ENCODE measurements at places on chromosomes 5 and 9.

DNA sequence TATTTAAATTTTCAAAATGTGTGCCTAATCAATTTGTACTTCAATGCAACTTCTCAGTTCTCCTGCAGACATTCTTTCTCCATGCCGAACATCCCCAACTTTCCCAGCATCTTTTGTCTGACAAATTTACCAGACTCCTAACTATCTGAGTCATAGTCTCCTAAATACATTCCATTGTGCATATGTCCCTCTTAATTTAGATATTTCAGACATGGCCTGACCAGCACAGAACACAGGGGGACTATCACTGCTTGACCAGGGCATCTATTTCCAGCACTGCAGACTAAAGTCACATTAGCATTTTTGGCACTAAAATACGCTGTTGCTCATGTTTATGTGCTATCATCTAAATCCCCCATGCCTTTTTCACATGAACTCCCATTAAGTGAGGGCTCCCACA, 71.9 kb downstream of the ITGA1 start:
- no peak for DNase-seq

- no peak for DNase-seq
These were observed 267.3 kb downstream of the IRX1 start for GRCh38 chr5:3862906-3863305.

- peak; percentile 33 for DNase-seq
These were observed 115.4 kb downstream of the RGS3 start for GRCh38 chr9:113578882-113579282.

DNA sequence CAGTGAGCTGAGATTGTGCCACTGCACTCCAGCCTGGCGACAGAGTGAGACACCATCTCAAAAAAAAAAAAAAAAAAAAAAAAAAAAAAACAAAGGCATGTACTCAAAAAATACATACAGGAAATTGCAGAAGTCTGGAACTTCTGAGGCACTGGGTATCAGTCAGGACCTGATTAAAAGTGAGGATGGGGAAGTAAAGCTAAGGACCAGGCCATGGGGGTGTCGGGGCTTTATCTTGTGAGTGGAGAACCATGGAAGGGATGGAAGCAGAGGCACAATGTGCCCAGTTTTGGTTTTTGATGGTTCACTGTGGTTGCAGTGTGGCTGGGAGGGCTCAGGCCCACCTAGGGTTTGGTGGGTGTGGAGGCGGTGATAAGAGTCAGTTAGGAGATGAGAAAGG, 212.7 kb upstream of the PIK3R1 start:
- no peak for DNase-seq

GRCh38 chr5:110807169-110807568, 68.4 kb downstream of the SLC25A46 start:
- DNase-seq, result no peak

GRCh38 chr5:165448753-165449152, 1943.3 kb downstream of the MAT2B start:
- no peak for DNase-seq

DNA sequence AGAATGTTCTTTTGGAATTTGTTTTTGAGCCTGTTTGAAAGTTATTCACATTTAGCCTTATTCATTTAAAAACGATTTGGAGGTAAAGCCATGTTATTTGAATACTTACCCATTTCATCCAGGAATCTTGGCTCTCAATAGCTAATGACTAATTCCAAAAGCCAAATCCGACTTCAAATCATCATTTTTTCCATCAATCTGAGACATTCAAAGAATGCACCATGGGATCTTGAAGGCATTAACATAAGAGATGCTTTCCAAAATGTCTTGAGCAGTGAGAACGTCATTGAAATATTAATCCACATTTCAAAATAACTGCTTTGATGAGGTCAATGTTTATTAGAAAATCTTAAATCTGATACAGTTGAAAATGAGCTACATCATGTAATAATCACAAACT, 617.0 kb upstream of the RORB start:
- DNase-seq, result no peak

DNA sequence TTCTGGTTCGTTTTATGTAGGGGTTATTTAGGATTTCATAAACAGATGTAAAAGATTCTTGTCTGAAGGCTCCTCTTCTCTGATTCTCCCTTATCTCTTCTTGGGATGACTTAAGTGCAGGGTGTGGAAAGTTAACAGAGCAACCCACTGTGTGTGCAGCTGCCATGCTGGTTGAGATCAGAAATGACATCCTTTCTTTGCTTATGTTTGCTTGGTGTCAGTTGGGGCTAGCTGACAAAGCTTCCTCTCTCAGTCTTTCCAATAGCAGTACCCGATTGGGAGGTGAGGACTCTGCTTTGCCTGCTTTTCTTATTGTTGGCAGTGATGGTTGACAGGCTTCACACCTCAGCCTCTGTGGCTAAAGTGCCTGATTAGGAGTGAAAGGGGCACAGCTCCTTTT, 26.5 kb downstream of the OGN start:
- DNase-seq, result no peak

DNA sequence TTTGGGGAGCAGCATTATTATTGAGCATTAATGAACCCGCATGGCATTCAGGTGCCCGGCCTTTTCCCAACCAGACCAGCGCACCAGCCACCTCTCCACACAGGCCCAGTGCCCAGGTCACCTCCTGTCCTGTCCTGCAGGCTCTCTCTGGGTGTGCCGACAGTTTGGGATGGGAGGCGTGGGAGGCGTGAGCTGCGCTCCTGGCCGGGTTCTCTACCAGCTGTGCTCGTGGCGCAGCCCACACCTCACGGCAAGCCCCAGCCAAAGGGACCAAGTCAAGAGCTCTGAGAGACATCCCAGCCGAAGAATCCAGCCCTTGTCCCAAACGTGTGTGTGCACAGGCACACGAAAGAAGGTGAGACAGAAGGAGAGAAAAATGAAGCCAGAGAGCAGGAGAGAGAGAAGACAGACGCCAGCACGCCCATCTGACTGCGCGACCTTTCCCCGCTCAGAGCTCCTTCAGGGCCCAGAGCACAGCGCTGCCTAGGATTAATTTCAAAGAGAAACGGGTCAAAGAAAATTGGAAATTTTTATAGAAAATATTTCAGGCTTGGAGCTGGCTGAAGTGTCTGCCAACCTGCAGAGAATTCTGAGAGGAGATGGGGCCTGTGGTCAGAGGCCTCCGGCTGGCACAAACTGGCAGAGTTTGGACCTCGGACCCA, 81.7 kb downstream of the ADAMTS2 start:
- DNase-seq, result no peak

GRCh38 chr5:67623078-67623477, 426.5 kb upstream of the CD180 start:
- no peak for DNase-seq

GRCh38 chr5:154486427-154486866, 8.4 kb upstream of the HAND1 start:
- no peak for DNase-seq

DNA sequence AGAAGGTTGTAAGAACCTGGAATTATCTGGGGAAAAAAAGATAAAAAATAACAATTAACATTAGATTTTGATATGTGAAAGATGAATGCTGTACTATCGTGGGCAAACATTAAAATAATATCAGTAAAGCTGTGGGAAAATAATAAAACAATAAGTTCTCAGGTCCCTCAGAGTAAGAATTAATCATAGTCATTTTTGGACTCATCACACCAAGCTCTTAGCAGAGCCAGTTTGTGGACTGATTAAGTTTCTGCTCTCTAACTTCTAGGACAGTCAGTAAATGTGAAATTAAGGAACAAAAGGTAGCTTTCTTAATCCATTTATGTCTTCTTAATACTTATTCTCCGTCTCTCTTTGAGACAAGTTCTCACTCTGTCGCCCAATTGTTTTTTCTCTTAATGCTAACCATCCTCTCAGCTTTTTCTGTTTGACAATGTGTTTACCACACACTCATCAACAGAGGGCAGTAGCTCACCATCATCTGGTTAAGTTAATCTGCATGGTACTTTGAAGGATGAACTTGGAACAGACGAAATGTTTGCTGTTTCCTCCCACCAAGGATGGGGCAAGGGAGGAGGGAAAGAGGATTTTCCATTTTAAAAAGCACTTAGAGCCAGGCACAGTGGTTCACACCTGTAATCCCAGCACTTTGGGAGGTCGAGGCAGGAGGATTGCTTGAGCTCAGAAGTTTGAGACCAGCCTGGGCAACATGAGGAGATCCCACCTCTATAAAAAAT, 5.3 kb upstream of the ACO1 start:
- peak; percentile 73 for DNase-seq

DNA sequence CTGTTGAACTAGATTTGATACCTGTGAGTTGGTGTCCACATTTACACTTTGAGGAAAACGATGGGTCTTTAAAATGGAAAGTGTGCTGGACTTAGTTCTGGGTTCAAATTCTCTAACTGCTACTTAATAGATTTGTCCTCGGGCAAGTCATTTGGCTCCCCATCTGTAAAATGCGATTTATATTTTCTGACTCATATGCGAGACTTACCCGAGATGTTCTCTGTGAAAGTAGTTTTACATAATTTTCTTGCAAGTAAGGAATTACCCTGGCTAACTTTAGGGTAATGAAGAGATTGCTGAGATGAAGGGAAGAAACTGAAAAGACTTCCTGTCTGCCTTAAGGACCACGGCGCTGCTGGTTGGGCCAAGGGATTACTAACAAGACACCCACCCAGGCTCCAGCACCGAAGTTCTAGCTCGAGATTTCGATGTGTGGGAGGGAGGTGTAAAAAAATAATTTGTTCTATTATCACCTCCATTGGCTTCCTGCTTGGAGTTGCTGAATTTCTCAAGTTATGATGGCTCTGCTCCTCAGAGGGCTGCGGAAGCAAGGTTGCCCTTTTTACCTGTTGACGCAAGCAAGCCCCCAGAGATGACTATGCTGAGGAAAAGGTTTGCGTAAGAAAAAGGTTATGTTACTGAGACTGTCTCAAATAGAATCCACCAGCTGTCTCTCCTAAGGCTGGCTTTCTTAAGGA, 24.1 kb downstream of the PCSK1 start:
- no peak for DNase-seq

DNA sequence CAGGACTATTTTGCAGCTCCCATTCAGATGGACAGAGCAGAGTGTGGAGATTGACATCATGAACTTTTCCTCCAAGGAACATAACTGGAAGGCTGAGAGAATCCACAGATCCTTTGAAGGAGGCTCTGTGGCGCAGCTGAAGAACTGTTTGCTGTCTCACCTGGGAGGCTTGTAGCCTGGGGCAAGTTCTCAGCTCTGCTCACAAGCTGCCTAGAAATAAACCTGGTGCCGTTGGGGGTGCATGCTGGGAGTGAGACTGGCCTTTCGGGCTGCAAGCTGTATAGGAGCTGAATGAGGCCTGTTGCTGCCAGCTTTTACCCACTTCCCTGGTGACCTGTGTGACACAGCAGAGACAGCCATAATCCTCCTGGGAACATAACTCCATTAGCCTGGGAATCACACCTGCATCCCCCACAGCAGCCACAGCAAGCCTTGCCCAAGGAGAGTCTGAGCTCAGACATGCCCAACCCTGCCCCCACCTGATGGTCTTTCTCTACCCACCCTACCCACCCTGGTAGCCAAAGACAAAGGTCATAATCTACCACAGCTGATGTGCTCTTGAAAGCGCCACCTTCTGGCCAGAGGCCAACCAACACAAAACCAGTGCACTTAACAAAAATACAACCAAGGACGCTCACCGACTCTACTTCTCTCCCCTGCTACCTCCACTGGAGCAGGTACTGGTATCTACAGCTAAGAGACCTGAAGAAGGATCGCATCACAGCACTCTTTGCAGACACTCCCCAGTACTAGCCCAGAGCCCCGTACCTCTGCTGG, 205.1 kb upstream of the MRPS30 start:
- DNase-seq, result no peak

DNA sequence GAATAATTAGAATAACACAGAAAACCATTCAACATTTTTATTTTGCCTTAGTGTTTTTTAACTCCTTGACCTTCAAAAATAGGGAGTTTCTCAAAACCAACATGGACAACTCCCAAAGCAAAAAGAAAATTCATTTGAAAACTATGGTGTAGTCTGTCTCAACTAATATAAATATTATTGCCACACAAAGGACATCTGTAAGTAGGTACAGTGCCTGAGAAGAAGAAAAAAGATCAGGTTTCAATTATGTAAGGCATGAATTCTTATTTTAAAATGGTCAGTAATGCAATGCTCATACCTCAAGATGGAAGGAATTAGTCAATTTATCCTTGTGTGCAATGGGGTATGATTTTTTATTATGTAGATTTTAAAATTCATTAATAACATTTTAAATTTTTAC, 109.6 kb upstream of the CNTLN start:
- DNase-seq, result no peak
